ENCODE measurements at places on chromosomes 6 and 20.

- DNase-seq = peak; percentile 97
Observed at GRCh38 chr6:34243901-34244884, 4.6 kb downstream of the SMIM29 start.

DNA sequence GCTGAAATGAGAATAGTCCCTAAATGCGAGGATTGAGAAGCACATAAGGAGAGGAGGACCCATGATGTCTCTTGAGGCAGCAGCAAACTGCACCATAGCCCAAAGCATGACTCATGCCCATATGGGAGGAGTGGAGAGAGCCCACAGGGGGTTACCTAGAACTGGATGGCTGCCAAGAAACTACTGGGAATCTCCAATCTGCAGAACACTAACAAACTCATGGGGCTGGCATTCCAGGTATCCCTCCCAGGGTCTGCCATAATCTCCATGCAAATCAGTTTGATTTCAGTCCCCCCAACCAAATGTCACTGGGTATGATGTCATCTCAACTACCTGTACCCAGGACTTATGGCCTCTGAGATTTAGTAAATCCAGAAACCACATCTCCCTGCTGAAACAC, 410.5 kb downstream of the PTPRT start:
- DNase-seq = no peak

- DNase-seq = peak; percentile 90
Observed at GRCh38 chr6:157428427-157429202, 47.6 kb downstream of the ZDHHC14 start.

GRCh38 chr20:31562241-31562640, 42.8 kb upstream of the ID1 start:
- DNase-seq = peak; percentile 42

GRCh38 chr20:41436679-41437078, 70.1 kb upstream of the EMILIN3 start:
- DNase-seq = no peak

- no peak for DNase-seq
Observed at GRCh38 chr6:121944354-121944753, 455.1 kb upstream of the HSF2 start.

DNA sequence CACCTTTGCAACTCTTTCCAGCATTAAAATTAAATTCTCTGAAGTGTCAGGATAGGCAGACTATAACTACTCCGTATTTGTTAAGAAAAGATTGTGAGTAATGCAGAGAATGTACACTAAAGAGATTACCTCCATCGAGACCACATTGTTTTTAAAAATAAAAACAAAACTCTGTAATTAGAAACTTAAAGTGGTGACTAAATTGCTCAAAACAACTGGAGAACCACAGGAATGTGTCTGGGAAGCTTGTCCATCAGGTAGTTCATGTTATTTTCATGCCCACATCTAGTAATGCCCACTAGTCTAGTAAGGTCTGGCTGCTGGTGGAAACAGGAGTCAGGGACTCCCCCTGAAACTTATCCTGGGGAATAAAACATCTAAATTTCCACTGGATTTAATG, 103.0 kb upstream of the FOXQ1 start:
- no peak for DNase-seq

DNA sequence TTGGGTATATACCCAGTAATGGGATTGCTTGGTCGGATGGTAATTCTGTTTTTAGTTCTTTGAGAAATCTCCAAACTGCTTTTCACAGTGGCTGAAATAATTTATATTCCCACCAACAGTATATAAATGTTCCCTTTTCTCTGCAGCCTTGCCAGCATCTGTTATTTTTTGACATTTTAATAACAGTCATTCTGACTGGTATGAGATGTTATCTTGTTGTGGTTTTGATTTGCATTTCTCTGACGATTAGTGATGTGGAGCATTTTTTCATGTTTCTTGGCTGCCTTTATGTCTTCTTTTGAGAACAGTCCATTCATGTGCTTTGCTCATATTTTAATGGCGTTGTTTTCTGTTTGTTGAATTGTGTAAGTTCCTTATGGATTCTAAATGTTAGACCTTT, 641.6 kb downstream of the HACE1 start:
- DNase-seq = no peak

- peak; percentile 33 for DNase-seq
Observed at GRCh38 chr20:37976887-37977286, 56.4 kb downstream of the TTI1 start.

- DNase-seq = no peak
Observed at GRCh38 chr6:36649701-36650484, 28.6 kb upstream of the CDKN1A start.

GRCh38 chr6:148374040-148374774, 31.6 kb downstream of the SASH1 start:
- DNase-seq = no peak

DNA sequence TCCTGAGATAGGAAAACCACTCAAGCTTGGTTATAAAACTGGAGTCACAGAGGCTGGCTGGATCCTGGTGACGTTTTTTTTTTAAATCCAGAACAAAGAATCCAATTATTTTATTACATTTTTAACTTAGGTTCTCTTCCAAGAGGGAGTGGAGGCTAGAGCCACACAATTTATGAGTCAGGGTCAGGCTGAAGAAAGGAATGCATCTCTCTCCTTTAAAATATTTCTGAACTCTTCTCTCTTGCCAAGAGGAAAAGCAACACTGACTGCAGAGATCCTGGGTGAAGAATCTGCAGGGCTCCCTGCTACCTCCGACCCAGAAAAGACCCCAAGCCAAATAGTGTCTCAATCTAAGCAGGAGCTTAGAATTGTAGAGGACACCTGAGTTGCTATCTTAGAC, 88.5 kb upstream of the SSTR4 start:
- DNase-seq = no peak

DNA sequence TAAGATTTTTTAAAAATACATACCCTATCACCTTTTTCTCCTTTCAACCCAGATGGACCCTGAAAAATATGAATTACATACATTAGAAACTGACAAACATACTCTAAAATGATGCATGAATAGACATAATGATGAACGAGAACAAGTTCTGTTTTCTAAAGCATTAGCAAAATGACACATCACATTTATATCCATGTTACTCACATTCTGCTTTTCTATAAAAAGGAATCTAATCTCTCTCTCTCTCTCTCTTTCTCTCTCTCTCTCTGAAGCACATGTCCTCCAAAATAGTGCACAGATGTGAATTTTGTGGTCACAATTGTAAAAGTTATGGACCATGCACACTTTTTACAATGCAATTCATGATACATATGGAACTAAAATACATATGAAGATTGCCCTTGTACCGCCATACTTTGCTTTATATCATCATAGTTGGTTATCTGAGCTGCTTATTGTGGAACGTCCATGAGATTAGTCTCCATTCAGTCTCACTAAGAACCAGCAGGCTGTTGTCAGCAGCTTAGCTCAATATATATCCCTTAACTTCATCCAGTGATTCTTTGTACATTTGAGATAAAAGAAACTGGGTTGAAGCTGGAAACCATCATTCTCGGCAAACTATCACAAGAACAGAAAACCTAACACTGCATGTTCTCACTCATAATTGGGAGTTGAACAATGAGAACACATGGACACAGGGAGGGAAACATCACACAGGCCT, 114.2 kb downstream of the COL12A1 start:
- DNase-seq = no peak

GRCh38 chr20:45927071-45927878, 7.2 kb upstream of the PCIF1 start:
- DNase-seq = no peak

GRCh38 chr6:111503194-111503593, 20.2 kb upstream of the REV3L start:
- DNase-seq = peak; percentile 88

DNA sequence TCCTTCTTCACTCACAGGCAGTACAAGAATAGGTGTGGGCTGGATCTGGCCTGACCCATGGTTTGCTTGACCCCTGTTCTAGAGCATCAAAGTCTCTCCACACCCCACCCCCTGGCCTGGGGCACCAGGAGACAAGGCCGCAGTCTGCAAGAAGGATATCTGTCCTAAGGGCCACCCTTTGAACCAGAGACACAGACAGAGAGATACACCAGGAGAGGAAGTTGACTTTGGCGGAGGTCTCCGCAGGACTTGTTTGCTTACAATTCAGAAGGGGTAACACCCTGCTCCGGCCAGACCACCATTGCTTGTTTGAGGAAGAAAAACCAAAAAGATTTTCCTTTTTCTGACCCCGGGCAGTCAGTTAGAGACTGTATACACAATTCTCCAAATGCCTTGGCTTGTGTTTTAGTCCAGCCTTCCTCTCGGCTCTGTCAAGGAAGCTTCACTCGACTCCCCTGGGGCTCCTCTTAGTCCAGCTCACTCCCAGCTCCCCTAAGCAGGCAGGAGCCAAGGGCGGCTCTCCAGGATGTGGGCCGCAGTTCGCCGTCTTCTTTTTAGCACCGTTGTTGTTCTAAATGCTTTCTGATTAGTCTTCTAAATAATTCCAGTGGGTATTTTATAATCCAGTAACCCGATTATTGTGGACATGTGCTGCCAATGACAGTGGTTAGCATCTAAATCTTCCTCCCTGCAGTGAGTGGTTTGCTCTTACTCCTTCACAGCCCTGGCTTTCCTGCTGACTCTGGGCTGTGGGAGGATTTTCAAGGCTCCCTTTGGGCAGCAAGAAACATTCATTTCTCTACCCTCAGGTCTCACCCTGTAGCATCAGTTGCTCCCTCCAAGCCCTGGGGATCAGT, 58.6 kb upstream of the MRPS10 start:
- no peak for DNase-seq

- DNase-seq = no peak
Observed at GRCh38 chr6:100487638-100488037, 22.9 kb upstream of the SIM1 start.

- no peak for DNase-seq
Observed at GRCh38 chr6:159842035-159842434, 42.0 kb downstream of the PNLDC1 start.

DNA sequence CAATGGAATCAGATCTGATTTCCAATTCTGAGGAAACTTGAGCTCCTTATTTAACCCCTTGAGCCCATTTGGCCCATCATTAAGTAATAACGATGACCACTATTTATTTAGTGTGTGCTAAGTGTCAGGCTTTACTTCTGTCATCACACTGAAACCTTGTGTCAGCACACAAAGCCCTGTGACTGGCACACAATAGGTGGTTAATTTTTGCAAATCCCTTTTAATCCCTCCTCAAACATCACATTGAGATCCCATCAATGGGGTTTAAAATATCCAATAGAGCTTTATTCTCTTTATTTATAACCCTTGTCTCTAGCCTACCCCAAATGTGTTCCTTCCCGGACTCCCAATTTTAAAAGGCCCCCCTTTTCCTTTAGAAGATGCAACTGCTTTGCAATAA, 656.8 kb upstream of the CHD6 start:
- DNase-seq = no peak

GRCh38 chr20:52410182-52410647, 218.6 kb upstream of the ZFP64 start:
- DNase-seq = no peak

GRCh38 chr6:20408851-20409250, 7.2 kb downstream of the E2F3 start:
- DNase-seq = no peak

All from islet precursor cell (in vitro differentiated cells).